Activated CD8-positive, alpha-beta memory T cell treated with anti-CD3 and anti-CD28 coated beads, Interleukin-2, amount 50 U/mL, for 48 hours (primary cell): ENCODE measurements at places on chromosomes 6 and 20.

DNA sequence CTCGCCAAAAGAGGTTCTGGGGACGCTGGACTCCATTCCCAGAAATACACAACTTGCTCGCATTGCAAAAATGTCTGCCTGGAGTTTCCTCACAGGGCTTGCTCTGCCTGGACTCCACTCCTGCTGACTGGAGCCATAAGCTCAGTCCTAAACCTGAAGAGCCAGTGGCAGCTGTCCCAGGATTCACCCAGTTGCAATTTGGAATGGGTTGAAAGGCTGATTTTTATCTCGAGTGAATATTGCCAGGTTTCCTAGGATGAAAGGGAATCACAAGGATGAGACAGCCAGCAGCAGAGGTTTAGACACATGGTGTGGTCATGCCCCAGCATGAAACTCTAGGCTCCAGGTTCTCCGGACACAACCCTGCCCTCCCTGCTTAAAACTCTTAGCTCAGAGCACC, 223.3 kb downstream of the BMP7 start:
- no peak for DNase-seq

DNA sequence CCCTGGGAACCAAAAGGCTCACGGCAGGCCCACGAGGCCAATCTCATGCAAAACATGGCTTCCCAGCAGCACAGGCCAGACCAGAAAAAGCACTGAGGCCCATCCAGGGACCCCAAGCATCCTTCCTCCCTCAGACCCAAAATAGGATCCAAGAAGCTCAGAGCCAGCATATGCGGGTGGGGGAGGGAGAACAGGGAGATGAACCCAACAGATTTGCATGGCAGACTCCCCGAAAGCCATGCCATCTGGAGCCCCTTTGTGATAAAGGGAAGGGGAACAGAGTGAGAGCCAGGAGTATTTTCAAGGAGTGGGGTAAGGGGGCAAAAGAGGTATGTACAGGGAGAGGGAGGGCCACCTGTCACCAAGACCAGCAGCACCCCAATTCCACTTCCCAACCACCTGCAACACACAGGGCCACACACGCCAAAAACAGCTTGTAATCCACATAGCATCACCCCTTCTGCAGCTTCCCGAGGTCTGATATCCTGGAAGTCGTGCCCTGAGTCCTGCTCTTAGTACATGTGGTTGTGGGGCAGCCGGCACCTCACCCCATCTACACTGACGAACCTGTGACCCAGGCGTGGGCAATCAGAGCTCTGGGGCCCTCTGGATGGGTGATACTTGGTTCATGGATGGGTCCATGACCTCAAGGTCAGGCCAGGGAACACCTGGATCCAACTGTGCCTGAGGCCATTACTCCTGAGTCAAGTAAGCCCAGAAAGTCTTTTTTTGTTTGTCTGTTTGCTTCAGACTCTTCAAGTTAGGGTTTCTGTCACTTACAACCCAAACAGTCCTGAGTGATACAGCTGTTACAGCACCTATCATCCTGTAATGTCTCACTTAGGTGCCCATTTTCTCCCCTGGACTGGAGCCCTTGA, 24.4 kb downstream of the PREX1 start:
- no peak for DNase-seq

GRCh38 chr20:51810155-51811041, 8.1 kb upstream of the SALL4 start:
- no peak for DNase-seq

DNA sequence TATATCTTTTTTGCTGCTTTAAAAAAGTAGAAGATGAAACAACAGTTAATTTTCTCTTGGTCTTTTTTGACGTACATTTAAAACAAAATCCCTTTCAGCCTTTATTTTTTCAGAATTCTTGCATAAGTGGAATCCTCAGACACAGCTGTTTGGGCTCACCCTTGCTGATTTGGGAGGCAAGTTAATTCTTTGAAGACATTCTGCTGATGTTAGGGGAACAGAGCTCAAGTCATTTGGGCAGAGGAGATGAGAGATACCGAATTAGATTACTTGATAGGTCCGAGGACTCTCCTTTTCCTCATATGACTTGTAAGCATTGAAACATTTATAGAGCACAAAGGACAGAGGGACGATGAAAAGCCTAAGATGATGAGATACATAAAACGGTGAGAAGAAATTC, 567.9 kb upstream of the CITED2 start:
- DNase-seq = no peak

GRCh38 chr6:112372226-112372806, 25.2 kb downstream of the RFPL4B start:
- DNase-seq = no peak

DNA sequence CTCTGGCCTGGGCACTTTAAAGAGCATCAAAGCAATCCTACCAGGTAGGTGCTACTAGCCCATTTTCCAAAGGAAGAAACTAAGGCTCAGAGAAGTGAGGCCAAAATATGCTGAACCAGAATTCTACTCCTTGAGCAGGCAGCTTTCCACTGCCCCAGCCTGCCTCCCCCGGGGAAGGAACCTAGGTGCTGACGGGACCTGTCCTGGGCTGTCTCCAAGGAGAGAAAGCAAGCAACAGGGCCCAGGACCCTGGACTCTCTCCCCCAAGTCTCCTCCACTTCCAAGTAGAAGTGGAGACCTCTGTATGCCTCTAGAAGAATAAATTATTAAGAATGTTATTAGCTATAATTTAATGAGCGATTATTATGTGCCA, 159.5 kb downstream of the MRPL14 start:
- no peak for DNase-seq

- no peak for DNase-seq
These were observed 62.3 kb upstream of the SNX9 start for GRCh38 chr6:157760589-157761330.
